ENCODE measurements at places on chromosomes 7 and 10.

- DNase-seq = no peak
Measured at GRCh38 chr7:114567416-114567815, 152.8 kb downstream of the FOXP2 start.

DNA sequence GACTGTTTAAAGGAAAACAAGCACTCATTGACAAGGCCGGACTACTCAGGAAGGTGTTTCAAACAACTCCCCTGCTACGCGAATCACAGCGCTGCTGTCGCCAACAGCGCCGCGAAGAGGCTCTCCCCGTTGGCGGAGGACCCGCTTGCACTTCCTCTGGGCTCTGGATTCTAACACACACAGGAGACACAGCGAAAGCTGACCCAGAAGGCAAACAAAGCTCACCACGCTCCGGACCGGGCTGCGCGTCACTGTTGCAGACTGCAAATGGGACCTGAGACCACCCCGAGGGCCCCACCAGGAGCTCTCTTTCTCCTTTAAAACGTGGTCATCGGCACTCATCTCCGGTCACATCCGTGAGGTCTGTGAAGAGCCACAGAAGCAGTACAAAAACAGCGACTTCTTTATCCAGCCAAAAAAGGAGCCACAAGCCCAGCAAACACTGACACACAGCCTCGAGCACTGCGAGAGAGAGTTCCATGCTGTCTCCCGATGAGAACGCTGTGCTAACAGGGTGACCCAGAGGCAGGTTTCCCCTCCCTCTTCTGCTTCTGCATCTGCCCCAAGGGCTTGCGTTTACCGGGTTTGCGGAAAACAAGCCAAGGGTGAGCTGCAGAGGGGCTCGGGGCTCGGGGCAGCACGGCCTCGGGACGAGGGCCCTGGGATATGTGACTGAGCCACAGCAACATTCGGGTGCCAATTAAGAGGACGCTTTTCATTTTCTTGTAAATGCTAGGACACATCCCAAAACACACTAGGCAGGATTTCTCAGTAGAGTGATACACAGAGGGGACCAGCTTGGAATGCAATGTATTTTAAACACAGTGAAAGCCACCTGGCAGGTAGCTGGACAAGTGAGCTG is 41.3 kb downstream of the AMZ1 start:
- no peak for DNase-seq

DNA sequence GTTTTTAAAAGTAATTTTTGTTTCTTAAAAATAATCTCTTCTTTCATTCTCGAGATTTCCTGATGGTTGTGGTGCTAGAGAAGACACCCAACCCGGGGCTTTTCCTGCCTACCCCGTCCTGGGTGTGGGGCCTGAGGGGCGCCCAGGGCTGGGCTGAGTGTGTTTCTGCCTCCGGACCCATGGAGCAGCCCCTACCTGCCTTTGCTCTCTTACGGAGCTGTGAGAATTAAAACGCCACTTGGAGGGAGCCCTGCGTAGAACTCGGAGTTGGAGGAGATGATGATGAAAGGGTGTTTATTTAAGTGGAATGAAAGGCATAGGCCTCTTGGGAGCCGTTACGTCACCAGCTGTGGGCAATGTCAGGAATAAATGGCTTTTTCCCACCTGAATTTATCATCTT is 261.8 kb upstream of the SHH start:
- DNase-seq = no peak

GRCh38 chr7:158646766-158647474 is 57.7 kb downstream of the NCAPG2 start:
- no peak for DNase-seq

DNA sequence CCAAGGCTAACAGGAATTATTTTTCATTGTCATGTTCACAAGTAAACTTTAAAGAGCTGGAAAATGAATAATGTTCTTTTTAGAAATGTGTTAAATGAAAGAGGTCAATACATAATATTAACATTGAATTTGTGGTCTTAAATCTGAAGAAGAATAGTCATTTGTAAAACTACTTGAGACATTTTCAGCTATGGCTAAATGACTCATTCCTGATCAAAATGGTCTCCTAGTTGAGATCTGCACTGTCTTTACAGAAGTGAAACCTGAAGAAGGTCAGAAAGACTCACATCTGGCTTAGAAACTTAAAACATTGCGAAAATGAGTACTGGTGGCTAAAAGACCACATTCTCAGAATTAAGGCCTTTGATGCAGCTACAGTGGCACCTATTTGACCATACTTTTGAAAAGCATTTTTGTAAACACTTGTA is 5.9 kb downstream of the PIK3CG start:
- no peak for DNase-seq
